ENCODE measurements at places on chromosomes 4 and X.

- no peak for DNase-seq
Measured at GRCh38 chr4:1721666-1722550, 587 bp downstream of the TACC3 start.

DNA sequence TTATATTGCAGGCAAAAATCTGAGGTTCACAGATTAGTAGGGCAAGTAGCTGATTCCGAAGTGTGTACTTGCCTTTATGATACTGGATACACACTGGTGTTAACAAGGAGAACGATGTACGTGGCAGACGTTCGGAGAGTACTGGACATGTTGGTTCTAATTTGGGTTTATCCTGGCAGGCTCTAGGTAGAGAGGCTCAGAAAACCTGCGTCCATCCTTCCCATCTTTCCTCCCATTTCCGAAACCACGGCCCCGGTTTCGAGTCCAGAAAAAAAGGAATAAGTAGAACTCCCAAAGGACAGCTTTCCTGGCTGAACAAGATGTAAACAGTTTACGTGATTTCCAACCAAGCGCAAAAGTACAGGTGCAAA lies 351 bp upstream of the SLC30A9 start:
- DNase-seq, result no peak

DNA sequence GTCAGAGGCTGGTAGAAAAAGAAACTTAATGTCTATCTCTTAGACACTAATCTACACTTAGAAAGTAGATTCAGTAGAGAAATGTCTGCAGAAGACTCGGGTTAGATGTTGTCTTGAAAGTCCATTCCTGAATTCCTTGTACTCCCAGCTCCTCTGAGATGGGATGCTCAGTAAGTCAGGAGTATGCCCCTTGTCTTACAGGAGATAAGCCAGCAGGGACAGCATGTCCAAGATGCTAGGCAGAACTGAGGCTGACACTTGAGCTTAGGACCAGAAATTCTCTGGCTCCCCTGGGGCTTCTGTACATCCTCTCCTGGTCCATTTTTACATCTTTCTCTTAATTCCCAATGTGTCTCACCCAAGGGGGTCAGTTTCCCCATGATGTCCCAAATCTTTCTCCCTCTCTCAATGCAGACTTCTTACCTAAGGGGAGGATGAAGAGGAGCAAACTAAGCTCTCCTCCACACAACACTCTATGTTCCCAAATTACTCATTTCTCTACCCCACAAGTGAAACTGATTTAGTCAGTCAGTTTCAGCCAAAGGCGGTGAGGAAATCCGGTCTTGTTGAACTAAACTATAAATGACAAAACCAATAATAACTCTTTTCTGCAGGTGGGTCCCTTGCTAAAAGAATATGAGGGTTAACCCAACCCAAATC lies 558.2 kb upstream of the DIPK2B start:
- DNase-seq, result no peak

- no peak for DNase-seq
Measured at GRCh38 chr4:11722223-11722622, 293.5 kb upstream of the HS3ST1 start.

DNA sequence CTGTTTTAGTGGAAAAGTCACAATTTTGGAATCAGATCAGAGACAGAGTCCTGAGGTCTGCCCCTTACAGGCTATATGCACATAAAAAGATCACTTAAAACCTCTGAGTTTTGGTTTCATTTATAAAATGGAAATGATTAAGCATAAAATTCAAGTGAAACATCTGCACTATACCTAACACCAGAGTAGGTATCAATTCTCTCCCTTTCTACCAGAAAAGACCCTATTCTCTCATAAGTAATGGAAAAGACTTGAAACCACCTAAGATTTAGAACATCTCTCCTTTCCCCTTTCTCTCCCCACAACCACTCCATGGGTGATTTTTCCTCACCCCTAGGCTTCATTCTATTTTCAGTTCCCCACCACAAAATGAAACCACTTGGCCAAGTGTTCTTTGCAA lies 907 bp downstream of the LHFPL1 start:
- DNase-seq, result no peak

DNA sequence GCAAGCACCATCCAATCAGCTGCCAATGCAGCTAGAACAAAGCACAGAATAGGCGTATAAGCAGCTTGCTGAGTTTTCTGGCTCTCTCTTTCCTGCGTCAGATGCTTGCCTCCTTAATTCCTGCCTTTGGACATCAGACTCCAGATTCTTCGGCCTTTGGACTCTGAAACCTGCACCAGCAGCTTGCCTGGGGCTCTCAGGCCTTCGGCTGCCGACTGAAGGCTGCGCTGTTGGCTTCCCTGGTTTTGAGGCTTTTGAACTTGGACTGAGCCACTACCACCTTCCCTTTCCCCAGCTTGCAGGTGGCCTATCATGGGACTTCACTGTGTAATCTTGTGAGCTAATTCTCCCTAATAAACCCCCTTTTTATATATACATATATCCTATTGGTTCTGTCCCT lies 6.1 kb downstream of the TMEM192 start:
- DNase-seq, result no peak

GRCh38 chr4:139403462-139403861 lies 50.5 kb upstream of the RAB33B start:
- no peak for DNase-seq

GRCh38 chrX:68186552-68187262 lies 246.6 kb downstream of the OPHN1 start:
- DNase-seq, result no peak

DNA sequence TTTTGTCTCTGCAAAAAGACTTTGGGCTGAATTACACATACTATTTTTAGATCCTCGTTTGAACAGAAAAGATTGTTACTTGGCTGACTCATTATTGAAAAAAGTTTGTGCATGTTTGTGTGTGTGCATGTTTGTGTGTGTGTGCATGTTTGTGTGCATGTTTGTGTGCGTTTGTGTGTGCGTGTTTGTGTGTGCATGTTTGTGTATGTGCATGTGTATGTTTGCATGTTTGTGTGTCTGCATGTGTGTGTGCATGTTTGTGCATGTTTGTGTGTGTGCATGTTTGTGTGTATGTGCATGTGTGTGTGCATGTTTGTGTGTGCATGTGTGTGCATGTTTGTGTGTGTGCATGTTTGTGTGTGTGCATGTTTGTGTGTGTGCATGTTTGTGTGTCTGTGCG lies 201.1 kb upstream of the FAT1 start:
- DNase-seq, result no peak

- no peak for DNase-seq
Measured at GRCh38 chr4:165013691-165014090, 18.1 kb upstream of the TRIM60 start.

DNA sequence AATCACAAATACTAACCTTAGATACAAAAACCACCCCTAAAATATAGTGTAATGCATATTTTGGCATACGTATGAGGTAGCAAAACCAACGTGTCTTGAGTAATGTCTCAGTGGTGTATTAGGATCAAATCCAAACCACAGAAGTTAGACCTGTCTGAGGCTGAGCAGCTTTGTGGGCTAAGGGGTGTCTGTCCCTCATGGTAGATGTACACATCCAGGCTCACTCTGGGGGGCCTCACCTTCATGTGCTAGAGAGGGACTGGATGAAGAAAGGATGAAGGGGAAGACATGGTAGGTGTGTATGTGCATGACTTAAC lies 188.0 kb upstream of the TBC1D9 start:
- DNase-seq, result no peak

DNA sequence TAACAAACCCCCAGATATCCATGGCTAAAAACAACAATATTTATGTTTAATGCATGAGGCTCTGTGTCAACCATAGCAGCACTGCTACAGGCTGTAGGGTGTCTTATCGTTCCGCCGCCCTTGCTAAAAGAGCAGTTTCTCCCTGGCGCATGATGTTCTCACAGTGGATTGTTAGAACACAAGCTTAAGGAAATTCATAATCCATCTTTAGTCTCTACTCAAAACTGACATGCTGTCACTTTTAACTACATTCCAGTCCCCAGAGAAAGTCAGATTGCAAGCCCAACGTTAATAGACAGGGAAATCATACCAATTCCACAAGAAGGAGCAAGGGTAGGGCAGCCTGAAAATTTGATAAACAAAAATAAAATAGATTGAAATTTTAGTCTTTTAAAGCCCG lies 1960.8 kb downstream of the PCDH7 start:
- DNase-seq, result no peak

- no peak for DNase-seq
Measured at GRCh38 chrX:154022108-154022507, 2.4 kb upstream of the IRAK1 start.

DNA sequence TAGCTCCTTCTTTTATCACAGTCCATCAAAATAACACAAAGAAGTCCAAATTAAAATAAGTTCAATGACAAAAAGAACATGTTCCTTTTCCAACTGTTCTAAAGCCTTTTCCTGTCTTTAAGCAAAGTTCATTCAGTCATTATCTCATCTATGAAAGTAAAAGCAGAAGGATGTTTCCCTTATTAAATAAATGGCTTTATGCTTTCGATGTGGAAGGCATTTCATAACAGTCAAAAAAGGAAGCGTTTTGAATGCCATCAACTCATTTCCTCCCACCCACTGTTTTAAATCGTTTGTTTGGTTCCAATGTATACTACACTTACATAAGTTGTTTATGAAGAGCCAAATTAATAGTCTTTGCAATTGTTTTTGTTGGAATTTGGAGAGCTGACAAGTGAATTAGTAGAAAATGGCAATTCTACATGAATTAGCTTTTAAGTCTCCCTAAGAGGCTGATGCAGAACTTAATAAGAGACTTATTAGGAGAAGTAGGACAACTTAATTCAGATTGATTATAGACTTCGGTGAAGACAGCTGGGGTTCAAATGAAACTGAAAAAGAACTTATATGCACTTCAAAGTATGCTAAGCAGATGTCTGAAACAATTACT lies 392.6 kb upstream of the FTHL17 start:
- no peak for DNase-seq

DNA sequence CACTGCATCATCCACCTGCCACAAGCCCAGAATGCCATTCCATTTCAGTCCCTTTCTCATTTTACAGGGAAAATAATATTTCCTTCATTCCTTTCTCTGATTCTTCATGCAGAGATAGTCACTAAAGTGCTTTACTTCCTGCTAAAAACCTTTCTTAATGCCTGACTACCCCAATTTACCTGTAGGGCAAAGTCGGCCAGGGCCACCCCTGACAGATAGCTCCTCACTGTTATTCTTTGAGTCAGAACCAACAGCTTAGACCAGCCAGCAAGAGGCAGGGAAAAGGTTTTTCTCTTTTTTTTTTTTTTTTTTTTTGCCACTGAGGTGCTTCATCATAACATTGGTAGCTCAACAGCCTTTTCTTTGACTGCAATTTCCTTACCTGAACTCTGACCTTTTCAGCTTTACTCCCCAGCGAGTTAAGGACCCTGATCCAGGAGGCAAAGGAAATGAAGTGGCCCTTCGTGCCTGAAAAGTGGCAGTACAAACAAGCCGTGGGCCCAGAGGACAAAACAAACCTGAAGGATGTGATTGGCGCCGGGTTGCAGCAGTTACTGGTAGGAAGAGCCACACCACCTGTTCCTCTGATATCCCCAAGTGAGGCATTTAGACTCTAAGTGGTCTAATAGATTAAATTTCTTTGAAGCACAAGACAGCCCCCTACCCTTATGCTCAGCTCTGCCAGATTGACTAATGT lies 85.0 kb downstream of the ALPK1 start:
- no peak for DNase-seq

DNA sequence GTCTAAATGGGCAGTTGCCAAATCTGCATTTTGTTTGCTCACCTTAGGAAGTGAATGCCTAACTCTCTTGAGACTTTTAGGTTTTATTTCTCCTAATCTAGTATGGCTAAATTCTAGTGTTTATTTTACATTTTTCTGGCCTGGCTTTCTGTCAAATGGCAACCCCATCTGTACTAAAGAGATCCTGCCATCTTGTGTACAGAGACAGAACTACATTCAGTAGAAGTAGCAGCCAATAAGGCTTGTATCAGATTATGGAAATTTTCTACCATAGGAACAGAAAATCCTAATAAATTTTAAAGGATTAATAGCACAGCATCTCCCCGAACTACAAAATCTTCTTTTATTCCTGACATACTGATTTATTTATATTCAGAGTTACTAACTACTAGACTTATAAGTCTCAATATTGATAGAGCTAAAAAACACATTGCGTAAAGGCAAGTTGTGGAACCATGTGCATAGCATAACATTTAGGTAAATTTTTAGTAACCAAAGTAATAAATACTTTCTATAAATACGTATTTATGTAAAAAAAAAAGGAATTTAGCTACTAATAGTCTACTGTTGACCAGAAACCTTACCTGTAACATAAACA lies 45.5 kb downstream of the TMEM144 start:
- DNase-seq, result no peak

GRCh38 chrX:143726296-143726695 lies 5.7 kb upstream of the SPANXN2 start:
- no peak for DNase-seq

- DNase-seq, result no peak
Measured at GRCh38 chr4:86033171-86033570, 326.7 kb downstream of the MAPK10 start.

DNA sequence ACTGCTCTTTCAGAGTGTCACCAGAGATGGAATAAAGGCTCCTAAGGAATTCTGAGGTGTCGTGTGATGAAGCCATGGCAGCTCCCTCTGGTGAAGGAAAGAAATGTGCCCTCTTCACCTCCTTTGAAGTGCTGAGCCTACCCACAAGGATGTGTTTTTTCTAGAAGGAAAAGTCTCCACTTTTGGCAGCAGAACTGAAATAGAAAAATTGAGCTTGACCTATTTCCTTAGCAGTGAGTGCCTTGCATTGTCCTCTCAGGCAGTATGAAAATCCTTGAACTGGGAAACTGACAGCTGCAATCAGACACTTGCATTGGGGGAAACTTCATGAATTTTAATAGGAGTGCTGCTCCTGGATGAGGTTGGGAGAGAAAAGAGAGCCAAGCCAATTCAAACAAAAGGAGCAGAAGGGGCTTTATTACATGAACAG lies 95.2 kb downstream of the DCLK2 start:
- no peak for DNase-seq

GRCh38 chr4:102007959-102008425 lies 217.5 kb downstream of the BANK1 start:
- DNase-seq, result no peak

GRCh38 chr4:37531151-37531550 lies 155.0 kb downstream of the RELL1 start:
- no peak for DNase-seq

GRCh38 chr4:139509727-139510410 lies 46.1 kb downstream of the SETD7 start:
- no peak for DNase-seq

DNA sequence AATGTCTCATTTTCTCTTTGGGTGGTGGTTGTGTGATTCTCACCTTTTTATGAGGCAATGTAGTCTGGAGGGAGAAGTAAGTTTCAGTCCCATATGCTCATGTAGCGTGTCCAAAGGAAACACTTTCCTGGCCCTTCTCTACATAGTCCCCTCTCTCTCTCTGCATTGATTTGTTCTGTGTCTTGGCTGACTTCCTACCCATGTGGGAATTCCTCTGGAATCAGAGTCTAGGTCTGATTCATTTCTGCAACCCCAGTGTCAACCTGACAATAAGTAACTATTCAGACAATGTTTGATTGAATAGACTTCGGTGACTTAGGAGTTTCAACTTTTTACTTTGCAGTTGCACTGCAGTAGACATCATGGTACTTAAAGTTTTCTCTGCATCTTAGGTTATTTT lies 2.7 kb upstream of the ALAS2 start:
- no peak for DNase-seq

GRCh38 chr4:167897116-167897515 lies 195.2 kb upstream of the ANXA10 start:
- no peak for DNase-seq

GRCh38 chr4:165514739-165515138 lies 135.9 kb downstream of the CPE start:
- no peak for DNase-seq

GRCh38 chr4:128825226-128825625 lies 15.7 kb downstream of the JADE1 start:
- DNase-seq, result no peak
